ENCODE measurements at places on chromosomes 6 and 20.

- no peaks in the 10 kb centered on the region for H3K36me3 ChIP-seq
- H3K4me1 ChIP-seq = peaks cover 5% of the 10 kb centered on the region
- H3K27ac ChIP-seq = no peak overlapping the region
Observed at GRCh38 chr6:154673919-154674318, 59.3 kb upstream of the SCAF8 start.

DNA sequence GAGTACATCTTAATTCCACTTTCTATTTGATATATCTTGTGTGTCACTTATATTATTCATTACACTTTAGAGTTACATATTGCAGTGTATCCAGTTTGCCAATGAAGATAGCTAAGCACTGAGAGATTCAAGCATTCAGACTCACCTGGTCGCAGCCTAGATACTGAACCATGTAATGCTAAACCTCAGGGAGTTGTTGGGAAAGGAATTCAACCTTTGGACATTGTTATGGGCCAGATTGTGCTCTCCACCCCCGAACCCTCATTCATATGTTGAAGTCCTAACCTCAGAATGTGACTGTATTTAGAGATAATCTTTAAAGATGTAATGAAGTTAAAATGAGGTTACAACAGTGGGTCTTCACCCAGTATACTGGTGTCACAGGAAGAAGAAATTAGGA lies 13.8 kb upstream of the KIF16B start:
- no peaks in the 10 kb centered on the region for H3K36me3 ChIP-seq
- H3K27me3 ChIP-seq = no peaks in the 10 kb centered on the region
- DNase-seq = no peak

DNA sequence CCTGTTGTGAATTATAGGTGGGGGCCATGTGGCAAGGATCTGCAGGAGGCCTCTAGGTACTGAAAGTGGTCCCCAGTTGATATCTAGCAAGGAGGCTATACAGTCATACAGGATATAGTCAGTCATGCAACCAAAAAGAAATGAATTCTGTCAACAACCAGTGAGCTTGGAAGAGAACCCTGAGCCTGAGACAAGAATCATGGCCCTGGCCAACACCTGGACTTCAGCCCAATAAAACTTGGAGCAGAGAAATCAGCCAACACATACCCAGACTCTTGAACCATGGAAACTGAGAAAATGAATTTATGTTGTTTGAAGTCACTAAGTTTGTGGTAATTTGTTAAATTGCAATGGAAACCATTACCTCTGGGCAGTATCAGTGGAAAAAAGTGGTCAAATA lies 370.2 kb downstream of the KIF16B start:
- no peak overlapping the region for H3K27ac ChIP-seq
- no peak overlapping the region for H3K4me3 ChIP-seq
- no peaks in the 10 kb centered on the region for H3K4me1 ChIP-seq
- no peak for DNase-seq
- H3K36me3 ChIP-seq = peaks cover 4% of the 10 kb centered on the region

DNA sequence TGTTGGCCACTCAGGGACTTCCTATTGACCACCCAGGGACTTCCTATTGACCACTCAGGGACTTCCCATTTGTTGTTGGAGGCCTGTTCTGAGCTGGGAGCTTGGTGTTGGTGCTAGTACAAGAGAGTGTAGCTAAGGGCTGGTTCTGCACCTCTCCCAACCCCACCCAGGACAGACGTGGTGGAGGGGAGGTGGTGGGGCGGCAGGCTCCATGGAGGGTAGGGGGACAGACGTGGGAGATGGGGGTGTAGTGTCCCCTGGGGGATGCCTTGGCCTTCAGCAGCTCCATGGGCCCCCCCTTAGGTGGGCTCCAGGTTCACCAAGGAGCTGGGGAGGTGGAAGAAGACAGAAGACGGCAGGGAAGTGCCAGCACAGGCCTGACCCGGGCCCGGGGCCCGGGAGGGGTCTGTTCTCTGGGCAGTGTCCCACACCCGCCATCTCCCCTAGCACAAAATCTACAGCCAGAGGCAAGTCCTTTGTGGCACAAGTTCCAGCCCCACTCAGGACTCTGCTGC lies 33.9 kb downstream of the CHRNA4 start:
- peaks cover 6% of the 10 kb centered on the region for H3K36me3 ChIP-seq
- no peak for DNase-seq
- H3K27ac ChIP-seq = no peak overlapping the region
- H3K4me3 ChIP-seq = no peak overlapping the region
- H3K27me3 ChIP-seq = peaks cover 27% of the 10 kb centered on the region
- H3K4me1 ChIP-seq = peaks cover 27% of the 10 kb centered on the region

DNA sequence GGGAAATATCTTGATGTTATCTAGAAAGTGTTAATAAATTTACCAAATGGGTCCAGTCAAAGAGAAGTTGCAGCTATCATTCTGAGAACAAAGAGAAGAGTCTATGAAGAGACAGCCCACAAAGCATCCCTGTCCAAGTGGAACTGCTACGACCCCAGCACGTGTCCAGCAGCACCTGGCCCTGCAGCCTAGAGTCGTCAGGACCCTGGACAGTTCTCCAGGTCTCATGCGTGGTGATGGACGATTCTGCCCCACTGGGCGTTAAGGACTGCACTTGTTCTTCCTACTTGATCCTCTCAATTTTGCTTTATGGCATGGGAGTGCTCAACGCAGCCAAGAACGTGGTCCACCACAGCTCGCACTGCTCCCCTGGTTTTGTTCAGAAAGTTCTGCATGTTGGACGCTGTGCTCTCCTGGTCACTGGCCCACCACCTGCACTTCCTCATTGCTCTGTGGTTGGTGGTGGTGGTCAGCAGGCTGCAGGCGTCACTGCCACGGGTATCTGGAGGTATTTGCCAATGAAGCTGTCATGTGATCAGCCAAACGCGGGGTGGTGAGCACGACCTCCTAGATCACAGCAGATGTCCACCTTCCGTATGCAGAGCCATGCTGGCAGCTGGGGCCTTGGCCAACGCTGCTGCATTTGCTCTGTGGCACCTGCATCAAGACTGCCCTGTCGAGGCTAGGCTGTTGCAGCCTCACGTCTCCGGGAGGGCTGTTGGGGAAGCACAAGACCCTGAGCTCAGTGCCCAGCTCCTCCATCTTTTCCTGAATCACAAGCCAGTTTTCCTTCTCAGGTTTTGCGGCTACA lies 356.4 kb downstream of the CDH4 start:
- no peaks in the 10 kb centered on the region for H3K36me3 ChIP-seq
- no peak overlapping the region for H3K27ac ChIP-seq
- H3K4me1 ChIP-seq = no peaks in the 10 kb centered on the region
- DNase-seq = peak; percentile 85
- H3K27me3 ChIP-seq = peaks cover 9% of the 10 kb centered on the region

GRCh38 chr6:9784786-9785185 lies 630.1 kb downstream of the TFAP2A start:
- H3K4me1 ChIP-seq = no peaks in the 10 kb centered on the region
- H3K27me3 ChIP-seq = peaks cover 3% of the 10 kb centered on the region
- no peak for DNase-seq
- no peak overlapping the region for H3K27ac ChIP-seq
- no peaks in the 10 kb centered on the region for H3K36me3 ChIP-seq
- H3K4me3 ChIP-seq = no peak overlapping the region

Data from nephron progenitor cell (in vitro differentiated cells).